ENCODE measurements at places on chromosomes 2 and 18. TPM values are rescaled to one million over a fixed set of nuclear protein-coding genes. Genes with fewer than 3 reads are reported as not detected.

The DTYMK gene
- 9.6 TPM for total RNA-seq

The NR4A2 gene
- 6.1 TPM for total RNA-seq

The POTEI gene
- under 0.01 TPM for total RNA-seq

The EXOC6B gene
- 105 TPM for total RNA-seq

The CHAC2 gene
- total RNA-seq = 3.2 TPM

The DTNA gene
- 43.0 TPM for total RNA-seq

The VWC2L gene
- total RNA-seq = 3.2 TPM

The NT5DC4 gene
- not detected for total RNA-seq

The PGAP1 gene
- total RNA-seq = 110 TPM

The CYP27C1 gene
- 3.4 TPM for total RNA-seq

The OTOS gene
- total RNA-seq = not detected

The NLRC4 gene
- 0.49 TPM for total RNA-seq

The GAREM2 gene
- 10.6 TPM for total RNA-seq

The KLHL30 gene
- not detected for total RNA-seq

The DSG4 gene
- not detected for total RNA-seq

The ATL2 gene
- total RNA-seq = 109 TPM

The PER2 gene
- total RNA-seq = 5.9 TPM

The INSIG2 gene
- 21.6 TPM for total RNA-seq

The CDKL4 gene
- 5.7 TPM for total RNA-seq

The SLC23A3 gene
- total RNA-seq = not detected

The AQP12A gene
- not detected for total RNA-seq

The CLEC4F gene
- total RNA-seq = not detected

The CASP8 gene
- total RNA-seq = 0.98 TPM

The RNF138 gene
- 39.1 TPM for total RNA-seq

The SLC25A52 gene
- 0.49 TPM for total RNA-seq

The SCYGR1 gene
- total RNA-seq = not detected

The GNLY gene
- total RNA-seq = not detected

The DNPEP gene
- 11.1 TPM for total RNA-seq

The PROKR1 gene
- total RNA-seq = 0.25 TPM

The C2orf66 gene
- total RNA-seq = 0.25 TPM

The SRD5A2 gene
- total RNA-seq = under 0.01 TPM

The ATP6V1B1 gene
- total RNA-seq = not detected

The EFHD1 gene
- total RNA-seq = 2.7 TPM

The ABCG5 gene
- total RNA-seq = not detected

The DSG2 gene
- 3.2 TPM for total RNA-seq

The CYP26B1 gene
- 3.7 TPM for total RNA-seq

The INPP5D gene
- total RNA-seq = 2.7 TPM

The PLGLB1 gene
- total RNA-seq = 6.6 TPM

The POMC gene
- 0.49 TPM for total RNA-seq

The CNGA3 gene
- total RNA-seq = 2.5 TPM

The UGT1A7 gene
- total RNA-seq = not detected

Data from temporal lobe (tissue), 4 donors.